Heart right ventricle (tissue), 16 donors: ENCODE measurements at places on chromosomes 3 and 15. TPM values are rescaled to one million over a fixed set of nuclear protein-coding genes. Genes with fewer than 3 reads are reported as not detected.

Gene AADACL2
- total RNA-seq, result not detected

Gene TLR9
- 0.46 TPM for total RNA-seq

Gene KLHL6
- total RNA-seq, result 0.81 TPM

Gene RASL12
- total RNA-seq, result 10.8 TPM

Gene ADAMTS9
- 51.0 TPM for total RNA-seq
